ENCODE measurements at places on chromosomes 6 and 20.

- DNase-seq: peak; percentile 85
These were observed at the start of gene DSP for GRCh38 chr6:7541175-7542064. TSS of gene DSP (plus strand) at chr6:7541671. CDS start at chr6:7541916, 245 bp downstream.

GRCh38 chr20:51467956-51468626, 74.4 kb downstream of the NFATC2 start:
- no peak for DNase-seq

DNA sequence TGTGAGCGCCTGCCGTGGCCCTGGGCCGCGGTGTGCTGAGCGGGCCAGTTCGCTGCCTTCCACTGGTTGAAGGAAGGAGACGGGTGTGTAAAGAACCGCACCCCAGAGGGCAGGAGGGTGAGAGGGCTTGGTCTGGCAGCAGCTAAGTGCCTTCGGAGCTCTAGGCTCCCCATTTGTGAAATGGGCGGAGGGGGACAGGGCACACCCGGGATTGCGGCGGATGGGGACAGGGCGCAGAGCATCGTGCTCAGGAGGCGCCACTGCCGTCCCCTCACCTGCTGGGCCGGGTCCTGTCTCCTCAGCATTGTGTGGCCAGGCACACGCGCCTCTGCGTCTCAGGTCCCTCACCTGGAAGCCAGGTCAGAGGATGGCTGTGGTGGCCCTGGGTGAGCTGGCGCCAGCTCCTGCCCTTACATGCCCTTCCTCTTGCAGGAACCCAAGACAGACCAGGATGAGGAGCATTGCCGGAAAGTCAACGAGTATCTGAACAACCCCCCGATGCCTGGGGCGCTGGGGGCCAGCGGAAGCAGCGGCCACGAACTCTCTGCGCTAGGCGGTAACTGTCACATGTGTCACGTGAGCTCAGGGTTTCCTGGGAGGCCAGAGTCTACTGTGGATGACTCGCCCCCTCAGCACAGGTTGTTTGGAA, 3.1 kb downstream of the ADRM1 start:
- no peak for DNase-seq

GRCh38 chr20:3014662-3015061, 28.8 kb upstream of the GNRH2 start:
- DNase-seq: no peak

GRCh38 chr20:43456809-43457639, 672 bp upstream of the SRSF6 start:
- peak; percentile 98 for DNase-seq

- no peak for DNase-seq
These were observed 22.8 kb downstream of the FAM120B start for GRCh38 chr6:170329321-170329720.

DNA sequence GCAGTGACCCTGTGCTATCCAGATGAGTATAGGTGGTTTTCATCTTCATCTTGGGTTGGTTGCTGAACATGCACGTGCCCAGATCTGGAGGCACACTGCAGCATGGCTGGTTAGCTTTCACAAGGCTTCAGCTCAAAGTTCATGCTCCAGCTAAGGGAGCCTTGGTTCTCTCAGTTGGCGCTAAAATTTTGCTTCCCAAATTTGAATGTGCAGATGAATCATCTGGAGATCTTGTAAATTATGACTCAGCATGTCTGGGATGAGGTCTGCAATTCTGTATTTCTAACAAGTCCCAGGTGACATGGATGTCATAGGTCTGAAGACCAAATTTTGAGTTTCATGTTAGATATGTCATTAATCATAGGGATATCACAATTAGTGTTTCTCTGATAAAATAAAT, 230.8 kb downstream of the FOXA2 start:
- DNase-seq: no peak
